ENCODE measurements at places on chromosomes 7 and 10.

DNA sequence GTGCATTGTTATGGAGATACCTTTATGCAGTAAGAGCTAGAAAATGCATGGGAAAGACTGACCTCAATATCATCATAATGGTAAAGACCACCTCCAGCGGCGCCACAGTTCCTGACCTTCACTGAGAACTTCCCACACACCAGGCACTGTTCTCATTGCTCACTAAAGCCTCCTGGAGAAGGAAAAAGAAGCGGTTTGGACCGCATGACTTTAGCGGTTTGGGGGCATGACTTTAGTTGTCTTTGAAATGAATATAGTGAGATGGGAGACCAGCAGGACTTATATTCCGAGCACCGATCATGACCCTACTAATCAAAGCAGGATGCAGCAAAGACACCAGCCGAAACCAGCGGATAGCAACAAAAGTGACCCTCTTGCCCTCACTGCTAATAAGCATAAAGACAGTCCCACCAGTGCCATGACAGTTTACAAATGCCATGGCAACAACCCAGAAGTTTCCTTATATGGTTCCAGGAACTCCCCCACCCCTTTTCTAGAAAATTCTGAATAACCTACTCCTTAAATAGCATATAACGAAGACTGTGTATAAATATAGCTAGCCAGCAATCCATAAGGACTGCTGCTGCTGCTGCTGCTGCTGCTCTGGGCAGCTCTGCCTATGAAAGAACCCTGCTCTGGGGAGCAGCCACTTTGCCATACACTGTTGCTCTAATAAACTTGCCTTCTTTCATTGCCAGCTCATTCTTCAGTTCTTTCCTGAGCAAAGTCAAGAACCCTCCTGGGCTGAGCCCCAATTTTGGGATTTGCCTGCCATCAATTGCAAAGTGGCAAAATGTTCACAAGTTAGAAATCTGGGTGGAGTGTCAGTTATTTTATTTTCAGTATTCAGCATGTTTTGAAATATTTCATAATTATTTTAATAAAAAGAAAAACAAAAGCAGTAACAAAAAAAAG, 694.1 kb downstream of the SUGCT start:
- DNase-seq, result peak; percentile 64

GRCh38 chr10:86979977-86980448, 11.7 kb downstream of the ADIRF start:
- no peak for DNase-seq

DNA sequence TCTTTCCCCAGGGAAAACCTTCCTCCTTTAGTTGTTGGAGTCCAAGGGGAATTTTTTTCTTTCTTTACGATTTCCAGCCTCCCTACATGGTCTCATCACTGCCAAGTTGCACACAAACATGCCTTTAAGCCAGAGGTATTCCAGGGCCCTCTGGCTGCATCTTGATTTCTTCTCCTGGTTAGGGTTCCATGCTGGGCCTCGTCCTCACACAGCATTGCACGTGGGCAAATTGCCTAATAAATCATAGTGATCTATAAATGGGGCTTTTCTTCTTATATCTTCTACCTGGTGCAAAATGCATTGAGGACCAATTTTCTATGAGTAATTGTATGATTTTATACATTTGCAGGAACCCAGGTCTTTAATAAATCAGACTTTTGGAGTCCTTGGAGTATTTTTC, 284.2 kb downstream of the C7orf25 start:
- no peak for DNase-seq

GRCh38 chr10:112002206-112002605, 181.4 kb downstream of the GPAM start:
- DNase-seq, result no peak

DNA sequence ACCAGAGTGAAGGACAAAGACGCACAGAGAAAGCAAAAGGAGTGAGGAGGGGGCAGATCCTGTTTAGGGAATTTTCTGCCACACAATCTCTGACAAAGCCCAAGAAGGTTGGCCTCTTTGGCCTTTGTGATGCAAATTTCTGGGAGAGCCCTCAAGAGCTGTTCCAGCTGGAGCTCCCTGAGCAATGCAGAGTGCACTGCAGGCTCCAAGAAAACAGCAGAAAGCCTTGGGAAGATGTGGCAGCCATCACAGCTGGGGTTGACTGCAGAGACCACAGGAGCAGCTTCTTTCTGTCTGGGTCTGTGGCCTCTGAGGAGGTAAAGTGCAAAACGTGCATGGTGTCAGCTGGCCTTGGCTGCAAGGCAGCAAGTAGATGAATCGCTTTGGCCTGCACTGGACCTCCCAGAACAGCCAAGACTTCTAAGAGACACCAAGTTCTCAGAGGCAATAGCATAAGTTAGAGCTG, 200.2 kb downstream of the ELMO1 start:
- no peak for DNase-seq

- no peak for DNase-seq
Observed at GRCh38 chr10:4504550-4504949, 321.5 kb upstream of the AKR1E2 start.

DNA sequence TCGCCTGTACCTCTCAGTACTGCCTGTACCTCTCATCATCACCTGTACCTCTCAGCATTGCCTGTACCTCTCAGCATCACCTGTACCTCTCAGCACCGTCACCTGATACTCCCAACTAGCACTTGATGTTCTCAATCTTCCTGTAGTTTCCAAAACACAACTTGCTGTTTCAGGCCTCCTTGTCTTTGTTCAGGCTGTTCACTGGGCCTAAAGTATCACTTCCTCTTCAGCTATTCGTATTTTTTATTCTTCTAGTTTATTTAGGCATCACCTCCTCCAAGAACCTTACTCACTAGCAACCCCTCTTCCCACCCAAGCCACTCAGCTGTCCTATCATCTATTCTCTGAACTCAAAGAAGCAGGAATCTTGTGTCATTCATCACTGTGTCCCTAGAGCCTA, 24.1 kb downstream of the OR6B1 start:
- no peak for DNase-seq

DNA sequence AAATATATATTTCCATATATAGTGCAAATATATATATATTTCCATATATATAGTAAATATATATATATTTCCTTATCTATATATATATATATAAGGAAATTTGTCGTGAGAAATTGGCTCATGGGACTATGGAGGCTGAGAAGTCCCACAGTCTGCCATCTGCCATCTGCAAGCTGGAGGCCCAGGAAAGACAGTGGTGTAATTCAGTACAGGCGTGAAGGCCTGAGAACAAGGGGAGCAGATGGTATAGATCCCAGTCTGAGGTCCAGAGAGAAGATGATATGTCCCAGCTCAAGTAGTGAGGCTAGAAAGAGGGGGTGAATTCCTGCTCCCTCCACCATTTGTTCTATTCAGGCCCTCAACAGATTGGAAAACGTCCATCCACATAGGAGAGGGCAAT, 78.9 kb downstream of the MTPN start:
- no peak for DNase-seq

DNA sequence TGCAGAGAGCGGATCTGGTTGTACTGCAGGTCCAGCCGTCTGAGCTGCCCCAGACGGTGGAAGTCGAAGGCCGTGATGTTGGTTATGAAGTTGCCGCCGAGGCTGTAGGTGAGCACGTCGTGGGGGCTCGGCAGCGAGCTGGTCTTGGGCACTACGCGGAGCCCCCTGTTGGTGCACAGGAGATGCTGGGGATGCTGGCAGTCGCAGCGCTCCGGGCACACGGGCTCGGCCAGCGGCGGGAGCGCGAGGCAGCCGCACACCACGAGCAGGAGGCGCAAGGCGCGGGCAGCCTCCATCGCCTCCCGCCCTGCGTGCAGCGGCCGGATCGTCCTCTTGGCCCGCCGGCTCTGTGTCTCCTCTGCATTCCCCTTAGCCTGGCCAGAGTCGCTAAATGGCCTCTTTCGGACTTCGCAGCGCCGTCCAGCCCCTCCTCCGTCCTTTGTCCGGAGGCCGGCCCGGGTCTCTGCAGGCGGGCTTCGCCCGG, 337 bp downstream of the TRIL start:
- no peak for DNase-seq

GRCh38 chr7:1062296-1063294, 18.2 kb downstream of the GPR146 start:
- no peak for DNase-seq

- DNase-seq, result no peak
Observed at GRCh38 chr10:73765066-73765465, 16.8 kb upstream of the CHCHD1 start.

- no peak for DNase-seq
Observed at GRCh38 chr7:37297546-37297945, 151.1 kb downstream of the ELMO1 start.

DNA sequence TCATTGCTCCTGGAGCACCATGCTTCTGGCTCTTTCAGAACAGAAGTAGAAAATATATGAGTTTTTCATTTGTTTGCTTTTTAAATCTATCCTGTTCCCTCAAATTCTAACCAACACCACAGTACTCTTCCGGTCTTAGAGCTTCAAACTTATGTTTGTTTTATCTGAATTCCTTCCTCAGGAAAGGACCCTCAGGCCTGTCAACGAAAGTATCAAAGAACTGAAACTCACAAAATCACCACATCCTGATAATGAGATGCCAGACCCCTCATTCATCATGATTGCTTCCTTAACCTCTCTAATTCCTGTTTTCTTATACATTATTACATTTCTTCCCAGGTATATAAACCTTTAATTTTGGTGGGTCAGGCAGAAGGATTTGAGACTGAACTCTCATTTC, 135.2 kb downstream of the BMS1 start:
- DNase-seq, result no peak

DNA sequence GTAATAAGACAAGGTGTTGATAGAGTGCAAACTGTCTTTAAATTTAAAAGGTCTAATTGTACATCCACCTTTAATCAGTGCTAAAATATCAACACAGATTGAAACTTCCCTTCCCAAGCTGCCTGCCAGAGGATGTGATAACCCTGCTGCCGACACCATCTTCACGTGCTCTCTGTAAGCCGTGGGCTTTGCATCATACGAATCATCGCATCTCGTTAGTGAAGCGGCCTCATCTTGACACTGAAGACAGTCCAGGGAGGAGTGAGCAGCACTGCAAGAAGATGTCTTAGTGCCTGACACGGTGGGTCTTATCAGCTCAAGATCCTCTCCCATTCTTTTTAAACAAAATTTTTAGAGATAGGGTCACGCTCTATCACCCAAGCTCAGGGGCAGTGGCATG, 518.8 kb downstream of the PTPRN2 start:
- no peak for DNase-seq

DNA sequence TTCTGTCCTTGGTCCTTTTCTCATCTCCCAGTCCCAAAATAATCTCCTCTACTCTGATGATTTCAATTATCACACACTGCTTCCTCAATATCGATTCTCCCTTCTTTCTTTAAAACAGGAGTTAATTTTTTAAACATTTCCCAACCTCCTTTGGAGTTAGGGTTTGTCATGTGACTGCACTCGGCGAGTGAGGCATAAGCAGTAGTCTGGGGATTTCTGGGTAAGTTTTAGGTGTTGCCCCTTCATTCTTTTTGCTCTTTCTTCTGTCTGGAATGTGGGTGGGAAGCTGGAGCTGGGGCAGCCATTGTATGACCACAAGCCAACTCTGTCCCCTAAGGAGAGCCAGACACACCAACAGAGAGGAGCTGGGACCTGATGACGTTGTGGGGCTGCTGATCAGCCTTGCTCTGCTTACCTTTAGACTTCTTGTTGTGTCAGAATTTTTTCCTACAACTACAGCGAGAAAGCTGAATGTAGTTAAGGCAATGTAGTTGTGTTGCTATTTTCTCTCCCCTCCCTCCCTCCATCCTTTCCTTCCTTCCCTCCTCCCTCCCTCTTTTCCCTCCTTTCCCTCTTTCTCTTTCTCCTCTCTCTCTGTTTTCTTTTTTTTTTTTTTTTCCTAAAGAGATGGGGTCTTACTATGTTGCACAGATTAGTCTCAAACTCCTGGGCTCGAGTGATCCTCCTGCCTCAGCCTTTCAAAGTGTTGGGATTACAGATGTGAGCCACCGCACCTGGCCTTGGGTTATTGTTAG, 6.5 kb upstream of the TSPAN14 start:
- no peak for DNase-seq

DNA sequence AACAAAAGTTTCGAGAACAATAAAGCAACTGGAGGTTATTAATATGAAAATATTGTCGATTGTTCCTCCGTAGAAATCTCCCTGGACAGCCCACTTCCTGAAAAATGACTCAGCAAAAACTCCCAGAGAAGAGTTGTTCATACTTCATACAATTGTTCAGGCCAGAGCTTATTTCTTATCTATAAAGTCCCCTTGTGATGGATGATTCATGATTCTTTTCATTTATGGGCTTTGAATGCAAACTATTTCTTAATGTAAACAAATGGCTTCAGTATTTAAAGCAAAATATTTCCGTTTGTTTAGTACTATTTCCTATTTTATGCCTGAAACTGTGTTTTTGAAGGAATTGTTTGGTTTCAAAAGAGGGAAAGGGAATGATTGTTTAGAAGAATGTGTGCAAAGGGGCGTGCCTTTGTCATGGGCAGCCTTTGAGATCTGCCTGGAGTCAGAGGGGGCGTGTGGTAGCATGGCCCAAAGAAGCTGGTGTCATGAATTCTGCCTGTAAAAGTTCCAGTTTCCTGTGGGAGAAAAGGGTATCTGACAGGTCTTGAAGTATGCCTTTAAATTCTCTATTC, 26.2 kb upstream of the EXOC6 start:
- DNase-seq, result peak; percentile 76

- no peak for DNase-seq
Observed at GRCh38 chr7:35576031-35576573, 118.8 kb downstream of the HERPUD2 start.

DNA sequence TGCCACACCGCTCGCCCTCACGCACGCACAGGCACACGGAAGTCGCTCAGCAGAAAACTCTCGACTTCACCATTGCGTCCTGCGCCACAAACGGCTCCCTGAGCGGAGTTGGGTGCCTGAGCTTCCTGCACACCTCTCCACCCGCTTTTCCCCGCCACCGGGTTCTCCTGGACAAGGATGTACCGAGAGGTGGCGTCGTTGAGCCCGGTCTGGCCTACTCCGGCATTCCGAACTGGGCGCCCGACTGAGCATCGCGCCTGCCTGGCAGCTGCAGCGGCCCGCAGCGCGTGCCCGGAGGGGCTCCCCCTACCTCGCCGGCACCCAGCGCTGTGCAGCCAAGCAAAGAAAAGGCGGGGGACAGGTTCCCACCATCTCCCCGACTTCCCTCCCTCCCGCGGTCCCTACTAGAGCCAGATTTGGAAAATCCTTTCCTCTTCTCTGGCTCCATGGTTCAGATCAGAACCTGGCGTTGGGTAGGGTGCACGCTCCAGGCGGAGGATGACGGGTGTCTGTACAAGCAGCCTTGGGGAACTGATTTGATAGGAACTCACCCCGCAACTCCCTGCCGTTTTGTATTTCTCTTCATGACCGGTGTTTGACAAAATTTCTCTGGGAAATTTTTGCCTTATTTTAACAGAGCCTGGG, 1.7 kb downstream of the SORCS3 start:
- DNase-seq, result no peak

GRCh38 chr10:18594574-18595156, 56.7 kb downstream of the NSUN6 start:
- DNase-seq, result no peak

DNA sequence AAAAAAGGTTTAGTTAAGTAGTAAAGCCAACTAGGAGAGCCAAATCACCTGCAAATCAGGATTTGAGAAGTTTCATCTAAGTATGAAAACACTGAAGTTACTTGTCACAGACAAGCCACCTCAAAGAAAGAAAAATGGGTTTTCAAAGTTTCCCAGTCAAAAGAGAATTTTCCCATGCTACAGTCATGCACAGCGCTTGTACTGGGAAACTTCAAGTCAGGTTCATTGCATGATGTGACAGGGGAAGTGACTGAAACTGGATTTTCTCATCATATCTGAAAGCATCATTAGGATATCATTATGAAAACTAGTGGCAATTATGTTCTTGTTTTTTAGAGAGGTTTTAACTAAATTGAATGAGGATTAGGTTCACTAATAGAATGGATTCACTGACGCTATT, 167.0 kb downstream of the SGMS1 start:
- no peak for DNase-seq

Measured in brain microvascular endothelial cell (primary cell).